Amygdala (tissue), 56 donors: ENCODE measurements at places on chromosomes 7 and 10.

DNA sequence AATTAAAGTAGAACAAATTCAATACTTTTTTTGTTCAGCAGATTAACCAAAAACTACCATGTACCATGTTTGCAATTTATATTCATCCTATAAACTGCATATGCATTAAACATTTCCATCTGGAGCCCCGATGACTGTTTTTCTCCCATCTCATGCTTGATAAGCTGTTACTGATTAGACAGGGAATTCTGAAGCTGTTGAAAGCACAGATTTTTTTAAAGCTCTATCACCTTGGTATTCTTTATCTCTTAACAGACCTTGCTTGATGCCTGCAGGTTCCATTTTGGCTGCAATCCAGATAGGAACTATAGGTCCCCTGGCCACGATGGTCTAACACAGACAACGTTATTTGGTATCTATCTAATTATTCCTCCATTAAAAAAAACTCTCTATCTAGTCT lies 961.7 kb downstream of the CNTNAP2 start:
- DNase-seq: no peak

DNA sequence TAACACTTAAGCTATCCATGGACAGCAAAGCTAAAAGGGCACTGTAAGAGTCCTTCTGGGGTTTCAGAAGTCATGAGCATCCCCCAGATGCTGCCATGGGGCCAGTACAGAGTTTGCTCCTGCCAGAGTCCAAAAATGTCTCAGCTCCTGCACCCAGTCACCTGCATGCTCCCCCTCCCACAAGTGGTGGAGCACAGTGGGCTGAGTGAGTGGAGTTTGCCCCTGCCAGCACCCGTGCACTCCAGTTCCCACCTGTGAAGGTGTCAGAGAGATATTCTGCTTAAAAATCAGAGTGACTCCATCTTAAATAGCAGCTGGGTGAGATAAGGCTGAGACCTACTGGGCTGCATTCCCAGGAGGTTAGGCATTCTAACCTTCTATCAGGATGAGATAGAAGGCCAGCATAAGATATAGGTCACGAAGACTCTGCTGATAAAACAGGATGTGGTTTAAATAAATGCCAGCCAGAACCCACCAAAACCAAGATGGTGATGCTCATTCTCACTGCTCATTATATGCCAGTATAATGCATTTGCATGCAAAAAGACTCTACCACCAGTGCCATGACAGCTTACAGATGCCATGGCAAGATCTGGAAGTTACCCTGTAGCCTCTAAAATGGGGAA lies 140.1 kb upstream of the ZNF92 start:
- no peak for DNase-seq

- no peak for DNase-seq
Measured at GRCh38 chr10:8454357-8454756, 399.9 kb downstream of the GATA3 start.

GRCh38 chr7:151539088-151539671 lies 19.5 kb upstream of the RHEB start:
- no peak for DNase-seq

DNA sequence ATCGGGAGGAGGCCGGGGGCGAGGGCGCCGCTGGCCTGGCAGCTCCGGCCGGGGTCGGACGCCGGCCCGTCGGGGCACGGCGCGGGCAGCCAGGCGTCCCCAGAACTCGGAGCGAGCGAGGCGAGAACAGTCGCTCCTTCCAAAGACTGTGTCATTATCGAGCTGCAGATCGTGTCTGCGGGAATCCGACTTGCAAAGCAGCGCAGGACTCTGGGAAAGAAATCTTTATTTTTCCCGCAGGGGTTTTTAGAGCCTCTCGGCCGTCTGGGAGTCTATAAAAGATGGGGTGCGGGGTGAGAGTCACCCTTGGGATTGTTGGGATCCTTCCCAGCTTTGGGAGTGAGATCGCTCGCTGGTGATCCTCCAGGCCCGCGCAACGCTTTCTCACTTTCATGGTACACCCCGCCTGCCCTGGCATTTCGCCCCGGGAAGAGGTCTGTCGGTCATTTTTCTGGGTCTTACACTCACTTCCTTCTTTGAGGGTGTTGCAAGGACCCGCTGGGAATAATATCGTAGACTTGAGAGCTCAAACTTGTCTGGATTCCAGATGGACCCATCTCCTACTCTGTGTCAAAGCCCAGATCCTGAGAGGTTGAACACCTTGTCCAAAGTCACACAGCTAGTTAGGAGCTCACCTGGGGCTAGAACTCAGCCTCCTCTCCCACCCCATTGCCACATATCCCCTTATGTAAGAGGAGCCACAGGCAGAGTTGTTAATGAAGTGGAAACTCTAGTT lies 1.0 kb downstream of the UBTD1 start:
- peak; percentile 34 for DNase-seq
